ENCODE measurements at places on chromosomes 2 and 18. TPM values are rescaled to one million over a fixed set of nuclear protein-coding genes. Genes with fewer than 3 reads are reported as not detected.

Gene REG3A
- total RNA-seq: 4,130 TPM

Gene RASGRP3
- 11.8 TPM for total RNA-seq

DNA sequence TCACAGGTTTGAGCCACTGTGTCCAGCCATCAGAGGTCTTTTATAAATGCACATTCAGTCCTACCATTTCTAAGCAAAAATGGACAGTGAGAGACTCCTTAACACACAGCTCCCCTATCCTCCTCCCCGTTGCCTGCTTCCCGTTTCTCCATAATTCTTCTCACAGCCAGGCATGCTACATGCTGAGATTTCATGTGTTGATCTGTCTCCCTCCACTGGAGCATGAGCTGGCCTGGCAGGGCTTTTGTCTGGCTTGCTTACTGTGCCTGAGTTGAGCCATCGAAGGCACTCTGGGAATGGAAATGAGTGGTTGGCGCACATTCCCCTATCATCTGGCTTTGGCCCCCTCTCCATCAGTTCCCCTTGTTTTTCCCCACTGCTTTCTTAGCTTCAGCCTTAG is 413.5 kb downstream of the PTPRM start:
- DNase-seq: no peak

DNA sequence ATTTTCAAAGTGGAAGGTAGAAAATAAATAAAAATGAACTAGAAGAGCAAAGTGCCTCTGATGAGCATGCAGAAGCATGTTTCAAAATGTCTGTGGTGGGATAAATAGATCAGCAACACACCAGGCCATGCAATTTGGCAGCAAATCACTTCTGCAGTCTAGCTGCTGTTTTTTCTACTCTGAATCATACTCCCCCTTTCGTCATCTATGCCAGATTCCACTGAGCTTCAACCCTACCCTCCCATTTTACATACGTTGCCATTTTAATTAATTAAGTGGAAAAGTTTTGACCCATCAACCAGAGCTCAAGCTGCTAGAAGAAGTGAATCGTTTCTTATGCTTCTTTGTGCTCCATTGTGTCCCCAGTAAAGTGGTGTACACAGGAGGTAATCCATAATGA is 79.3 kb downstream of the NRXN1 start:
- DNase-seq: no peak

DNA sequence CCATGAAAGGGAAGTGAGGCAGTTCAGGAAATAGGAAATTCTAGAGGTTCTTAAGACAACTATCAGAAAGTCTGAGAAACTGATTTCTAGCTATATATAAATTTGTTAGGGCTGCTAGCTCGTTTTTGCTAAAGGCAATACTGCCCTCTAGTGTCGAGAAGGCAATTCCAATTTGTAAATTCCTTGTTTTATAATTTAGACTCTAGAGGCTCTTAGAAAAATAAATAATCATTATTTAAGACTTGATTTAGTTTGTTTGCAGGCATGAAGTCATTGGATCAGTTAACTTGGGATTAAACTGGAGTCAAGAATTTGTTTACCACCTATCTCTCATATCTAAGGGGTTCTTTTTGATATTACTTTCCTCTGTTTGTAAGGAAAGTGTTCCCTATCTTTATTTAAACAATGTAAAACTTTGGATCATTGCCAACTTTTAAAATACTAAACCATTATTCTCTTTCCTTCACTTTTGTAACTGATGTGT is 66.2 kb downstream of the ACVR2A start:
- DNase-seq: no peak

DNA sequence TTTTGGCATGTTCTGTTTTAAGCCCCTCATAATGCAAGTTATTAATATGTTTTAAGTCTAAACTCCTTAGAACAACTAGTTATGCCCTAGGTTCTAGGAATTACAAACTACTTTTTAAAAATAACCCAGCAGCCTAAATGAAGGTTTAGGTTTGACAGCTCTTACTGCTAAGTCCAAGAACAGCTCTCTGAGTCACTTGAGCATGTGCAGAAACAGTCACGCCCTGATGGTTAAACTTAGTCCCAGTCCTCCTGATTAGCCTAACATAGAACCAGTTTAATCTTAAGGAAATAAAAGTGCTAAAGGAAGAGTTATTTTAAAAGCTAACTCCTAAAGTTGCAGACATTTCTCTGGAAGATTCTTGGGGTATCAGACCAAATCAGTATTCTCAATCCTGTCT is 72.5 kb downstream of the RMDN2 start:
- no peak for DNase-seq

GRCh38 chr2:113324684-113325160 is 46.0 kb upstream of the PAX8 start:
- DNase-seq: peak; percentile 77

DNA sequence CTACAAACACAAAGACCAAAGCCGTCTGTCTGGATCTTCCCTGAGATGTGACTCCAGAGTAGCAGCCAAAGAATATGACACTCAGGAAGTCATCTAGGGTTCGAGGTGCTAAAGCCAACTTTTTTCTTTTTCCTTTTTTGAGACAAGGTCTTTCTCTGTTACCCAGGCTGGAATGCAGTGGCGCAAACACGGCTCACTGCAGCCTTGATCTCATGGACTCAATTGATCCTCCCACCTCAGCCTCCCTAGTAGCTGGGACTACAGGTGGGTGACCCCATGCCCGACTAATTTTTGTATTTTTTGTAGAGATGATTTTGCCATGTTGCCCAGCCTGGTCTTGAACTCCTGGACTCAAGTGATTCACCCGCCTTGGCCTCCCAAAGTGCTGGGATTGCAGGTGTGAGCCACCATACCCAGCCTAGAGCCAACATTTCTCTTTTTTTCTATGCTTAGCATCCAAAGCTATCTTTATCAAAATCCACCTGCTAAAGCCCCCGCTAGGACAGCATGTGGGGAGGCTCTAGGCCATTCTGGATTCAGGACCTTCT is 92.8 kb downstream of the TMEM17 start:
- no peak for DNase-seq

- DNase-seq: no peak
Observed at GRCh38 chr2:165961818-165962217, 8.2 kb upstream of the TTC21B start.

DNA sequence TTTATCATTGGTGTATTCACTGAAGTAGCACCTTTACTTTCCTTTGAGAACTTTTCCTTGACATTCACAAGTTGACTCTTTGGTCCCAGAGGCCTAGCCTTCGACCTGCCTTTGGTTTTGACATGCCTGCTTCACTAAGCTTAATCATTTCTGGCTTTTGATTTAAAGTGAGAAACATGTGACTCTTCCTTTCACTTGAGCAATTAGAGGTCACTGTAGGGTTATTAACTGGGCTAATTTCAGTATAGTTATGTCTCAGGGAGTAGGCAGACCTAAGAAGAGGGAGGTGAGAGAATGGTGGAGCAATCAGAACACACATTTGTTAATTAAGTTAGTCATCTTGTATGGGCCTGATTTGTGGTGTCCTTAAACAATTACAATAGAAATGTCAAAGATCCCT is 1040.7 kb upstream of the SLC39A10 start:
- DNase-seq: no peak

- DNase-seq: no peak
Observed at GRCh38 chr2:36478332-36478738, 119.6 kb downstream of the FEZ2 start.

DNA sequence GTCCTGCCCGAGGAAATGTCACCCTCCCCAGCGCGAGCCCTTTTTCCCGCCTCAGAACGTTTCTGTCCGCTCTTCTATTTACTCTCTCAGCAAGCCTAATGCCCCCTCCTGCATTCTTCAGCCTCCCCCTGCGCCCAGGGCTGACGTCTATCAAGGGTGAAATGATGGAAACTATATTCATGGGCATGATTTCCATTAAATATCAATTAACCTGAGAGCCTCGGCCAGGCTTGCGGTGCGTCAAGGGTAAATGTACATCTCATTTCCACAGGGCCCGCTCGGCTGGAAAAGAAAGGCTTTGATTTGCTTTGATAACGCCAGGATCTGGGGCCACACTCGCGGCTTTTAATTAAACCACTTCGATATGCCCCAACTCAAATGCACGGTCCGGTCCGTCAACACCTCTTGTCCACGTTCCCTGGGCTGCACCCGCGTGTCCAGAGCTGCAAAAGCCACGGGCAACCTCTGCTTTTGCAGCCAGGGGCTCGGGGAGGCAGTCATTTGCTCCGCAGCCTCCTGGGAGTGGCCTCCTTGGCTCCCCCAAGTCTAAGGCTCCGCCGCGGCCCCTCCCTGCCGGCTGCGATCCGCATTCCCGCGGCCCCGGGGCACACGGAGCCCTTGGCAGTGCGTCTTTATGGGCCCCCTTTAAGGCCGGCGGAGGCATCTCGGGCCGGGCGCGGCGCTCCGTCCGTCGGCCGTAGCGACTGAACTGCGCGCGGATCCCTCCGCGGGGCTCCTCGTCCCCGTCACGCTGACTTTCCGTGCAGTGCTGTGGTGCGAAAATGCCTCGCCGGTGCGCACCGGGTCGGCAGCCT is at the start of gene HOXD8:
HOXD8 (plus strand) TSS at position 724 of the 815 bp plus-strand sequence. CDS start 662 bp downstream, outside the sequence.
- no peak for DNase-seq

- no peak for DNase-seq
Observed at GRCh38 chr2:221641181-221641871, 69.2 kb upstream of the EPHA4 start.

DNA sequence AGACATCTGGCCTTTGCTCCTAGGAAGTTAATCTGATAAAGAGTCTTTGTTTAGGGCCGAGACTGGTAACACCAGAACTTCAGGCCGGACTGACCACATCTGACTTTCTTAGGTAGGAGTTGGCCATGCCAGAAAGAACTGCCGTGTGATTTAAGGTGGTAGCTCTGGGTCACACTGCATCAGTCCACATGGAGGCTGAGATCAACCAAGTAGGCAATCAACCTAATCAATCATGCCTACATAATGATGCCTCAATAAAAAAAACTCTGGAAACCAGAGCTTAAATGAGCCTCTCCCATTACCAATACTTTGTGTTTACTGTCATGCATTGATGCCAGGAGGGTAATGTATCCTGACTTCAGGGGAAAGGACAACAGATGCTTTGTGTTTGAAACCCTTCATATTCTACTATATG is 44.1 kb upstream of the ORC2 start:
- DNase-seq: no peak

DNA sequence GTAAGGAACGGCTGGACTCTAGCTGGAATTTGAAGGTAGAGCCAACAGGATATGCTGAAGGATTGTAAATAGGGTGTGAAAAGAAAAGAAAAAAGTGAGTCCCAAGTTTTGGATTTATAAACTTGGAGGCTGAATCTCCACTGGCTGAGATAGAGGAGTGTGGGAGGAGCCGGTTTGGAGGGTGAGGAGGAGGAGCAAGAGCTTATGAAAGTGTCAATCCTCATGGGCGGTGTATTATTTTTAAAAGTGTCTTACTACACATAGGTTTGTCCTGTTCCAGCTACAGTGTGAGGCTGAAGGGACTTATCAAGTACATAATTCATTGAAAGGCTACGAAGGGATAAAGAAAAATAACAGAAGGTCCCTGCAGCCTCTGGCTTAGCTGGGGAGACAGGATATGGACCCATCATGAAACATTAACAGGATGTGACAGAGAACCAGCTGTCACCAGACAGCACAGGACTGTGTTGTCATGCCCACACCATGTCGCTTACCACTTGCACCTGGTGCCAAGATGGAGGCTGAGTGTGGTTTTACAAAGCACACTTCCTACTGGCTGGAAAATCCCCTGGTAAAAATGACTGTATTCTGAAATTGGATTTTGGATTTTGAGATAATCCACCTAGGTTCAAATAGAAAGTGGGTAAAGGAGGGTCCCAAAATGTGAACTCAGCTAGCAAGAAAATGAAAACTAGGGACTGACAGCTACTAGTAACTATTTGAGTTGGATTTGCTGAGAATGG is 2.5 kb upstream of the MREG start:
- DNase-seq: peak; percentile 49

GRCh38 chr2:216596980-216597509 is 36.2 kb upstream of the IGFBP2 start:
- no peak for DNase-seq

DNA sequence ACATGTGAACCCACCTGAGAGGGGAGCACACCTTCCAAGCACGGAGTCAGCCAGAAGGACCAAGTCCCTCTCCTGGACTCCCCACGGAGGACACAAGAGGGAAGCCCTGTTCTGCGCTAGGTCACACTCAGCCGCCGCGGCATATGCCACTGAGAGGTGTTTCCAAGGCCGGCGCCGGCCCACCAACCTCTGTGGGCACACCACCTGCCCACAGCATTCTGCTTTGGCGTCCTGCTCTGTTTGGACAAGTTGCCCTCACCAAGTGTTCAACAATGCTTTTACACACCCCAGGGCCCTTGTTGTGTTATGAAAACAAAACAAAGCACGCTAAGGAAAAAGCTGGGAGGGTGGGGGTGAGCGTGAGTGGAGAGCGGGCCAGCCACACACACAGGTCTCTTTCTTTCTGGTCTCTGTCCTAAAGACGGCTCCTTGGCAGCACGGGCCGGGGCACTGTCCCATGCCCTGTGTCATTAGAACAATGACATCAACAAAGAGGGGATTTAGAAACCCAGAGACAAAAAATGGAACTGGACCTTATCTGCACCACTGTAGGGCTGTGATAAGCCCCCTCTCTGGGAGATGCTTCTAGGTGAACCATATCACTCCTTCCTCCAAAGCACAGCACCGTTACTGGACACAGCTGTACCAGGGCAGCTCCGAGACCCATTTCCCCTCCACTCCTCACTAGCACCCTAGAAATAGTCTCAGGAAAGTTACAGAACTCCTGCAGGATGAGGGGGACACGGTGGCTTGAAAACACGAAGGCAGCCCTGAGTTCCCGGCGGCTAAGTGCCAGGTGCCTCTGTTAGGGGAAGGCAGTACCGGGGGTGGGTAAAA is 17.0 kb downstream of the SMAD7 start:
- DNase-seq: no peak

DNA sequence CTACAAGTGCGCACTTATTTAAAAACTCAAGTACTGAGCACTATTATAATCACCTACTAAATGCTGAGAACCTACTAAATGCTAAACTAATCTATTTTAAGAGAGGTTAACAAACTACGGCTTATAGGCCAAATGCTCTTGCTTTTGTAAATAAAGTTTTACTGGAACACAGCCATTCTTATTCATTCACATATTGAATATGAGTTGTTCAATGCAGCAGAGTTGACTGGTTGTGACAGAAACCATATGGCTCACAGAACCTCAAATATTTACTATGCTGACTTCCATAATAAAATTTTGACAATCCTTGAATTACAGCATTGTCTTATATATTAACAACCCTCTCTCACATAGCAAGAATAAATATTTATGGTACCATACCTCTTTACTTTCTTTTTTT is 103.2 kb downstream of the ZNF521 start:
- DNase-seq: no peak

- no peak for DNase-seq
Observed at GRCh38 chr2:234932591-234933168, 19.1 kb upstream of the SH3BP4 start.

Measured in Peyer's patch (tissue), 4 donors.